Breast epithelium (tissue), 4 donors: ENCODE measurements at places on chromosomes 7 and 10. TPM values are rescaled to one million over a fixed set of nuclear protein-coding genes. Genes with fewer than 3 reads are reported as not detected.

The RAB19 gene
- 2.3 TPM for total RNA-seq

DNA sequence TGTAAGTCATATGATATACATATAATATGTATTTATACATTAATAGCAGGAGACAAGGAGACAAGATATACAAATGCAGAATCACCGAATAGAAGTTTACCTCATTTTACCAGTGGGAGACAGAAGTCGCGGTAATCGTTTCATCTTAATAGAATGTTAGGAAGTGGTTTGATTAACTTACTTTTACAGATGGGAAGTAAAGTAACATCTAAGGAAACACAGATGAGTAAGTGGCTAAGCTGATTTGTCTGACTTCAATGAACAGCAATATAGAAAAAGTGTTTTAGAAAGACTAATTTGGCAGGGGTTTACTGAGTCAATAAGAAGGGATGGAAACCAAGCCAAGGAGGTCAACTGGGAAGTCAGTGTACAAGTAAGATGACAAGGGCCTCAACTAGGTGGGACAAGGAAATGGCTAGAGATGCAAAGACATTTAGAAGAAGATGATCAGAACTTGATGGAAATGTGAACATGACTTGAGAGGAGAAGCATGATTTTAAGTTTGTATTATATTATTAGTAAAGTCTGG, 36.2 kb upstream of the FAM133B start:
- no peak for DNase-seq

DNA sequence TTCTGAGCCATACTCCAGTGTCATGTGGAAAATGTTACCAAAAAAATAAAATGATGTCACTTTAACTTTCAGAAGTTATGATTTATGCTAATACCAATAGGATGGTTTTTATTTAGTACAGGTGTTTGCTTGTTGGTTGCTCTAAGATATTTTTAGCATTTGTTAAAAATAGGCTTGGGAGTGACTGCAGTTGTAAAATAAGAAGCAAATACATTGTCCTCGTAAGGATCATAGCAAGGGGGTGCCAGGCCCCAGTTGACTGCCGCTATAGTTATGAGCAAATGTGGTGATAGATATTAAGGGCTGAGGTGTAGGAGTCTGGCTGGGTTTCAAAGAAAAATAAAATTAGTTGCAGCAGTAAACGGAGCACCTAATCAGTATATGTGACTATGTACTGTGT, 354.4 kb upstream of the BMPER start:
- no peak for DNase-seq

GRCh38 chr10:127243490-127244272, 47.3 kb upstream of the INSYN2A start:
- DNase-seq, result no peak

GRCh38 chr7:114084472-114085312, 165.9 kb upstream of the PPP1R3A start:
- no peak for DNase-seq

DNA sequence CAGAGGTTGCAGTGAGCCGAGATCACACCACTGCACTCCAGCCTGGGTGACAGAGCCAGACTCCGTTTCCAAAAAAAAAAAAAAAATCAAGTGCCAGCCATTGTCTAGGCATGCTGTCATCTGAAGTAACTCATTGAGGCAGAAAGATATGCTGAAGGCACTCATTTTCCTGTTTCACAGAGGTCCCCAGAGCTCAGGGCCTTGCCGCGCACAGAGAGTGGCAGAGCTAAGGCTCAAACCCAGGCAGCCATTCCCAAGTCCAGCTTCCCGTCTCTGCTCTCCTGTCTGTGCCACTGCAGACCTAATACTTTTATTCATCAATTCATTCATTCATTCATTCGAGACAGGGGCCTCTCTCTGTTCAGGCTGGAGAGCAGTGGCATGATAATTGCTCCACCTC, 3.5 kb downstream of the GRIFIN start:
- no peak for DNase-seq

The RAPGEF5 gene
- total RNA-seq, result 18.7 TPM

DNA sequence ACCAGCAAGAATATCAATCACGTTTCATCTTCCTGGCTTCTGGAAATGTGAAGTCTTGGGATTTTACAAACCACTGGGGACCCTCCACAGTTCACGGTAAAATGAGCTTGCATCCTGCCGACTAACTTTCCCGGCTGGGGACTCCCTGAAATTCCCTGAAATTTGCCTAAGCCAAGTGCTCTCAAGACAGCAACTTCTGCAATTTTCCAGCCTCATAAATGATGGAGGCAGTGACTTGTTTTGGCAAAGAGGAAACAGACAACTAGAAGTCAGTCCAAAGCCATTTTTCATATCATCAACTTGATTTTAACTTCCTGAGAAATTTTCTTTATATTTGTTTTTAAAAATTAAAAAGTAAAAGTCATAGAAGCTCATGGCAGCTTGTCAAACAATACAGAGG, 212.3 kb downstream of the FANK1 start:
- no peak for DNase-seq

DNA sequence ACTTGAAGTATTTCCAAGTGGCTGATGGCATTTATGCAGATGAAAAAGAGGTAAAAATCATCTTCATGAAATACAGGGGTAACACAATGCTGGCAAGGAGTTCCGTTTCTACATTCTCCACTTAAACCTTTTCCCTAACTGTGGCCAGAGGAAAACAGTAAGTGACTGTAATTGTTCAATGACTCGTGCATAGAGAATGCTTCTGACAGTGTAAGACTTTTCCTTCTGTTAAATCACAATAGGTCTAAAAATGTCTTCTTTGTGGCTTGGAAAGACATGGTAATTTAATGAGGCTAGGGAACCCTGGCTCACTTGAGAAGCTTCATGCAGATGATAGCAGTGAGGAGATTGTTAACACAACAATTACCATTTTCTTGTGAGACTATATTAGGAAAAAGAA, 50.3 kb upstream of the RSU1 start:
- DNase-seq, result no peak
